Stimulated activated CD4-positive, alpha-beta T cell treated with anti-CD3 and anti-CD28 coated beads, Interleukin-4, amount 100 ng/mL, for 1 hour (primary cell): ENCODE measurements at places on chromosomes 1 and 21.

DNA sequence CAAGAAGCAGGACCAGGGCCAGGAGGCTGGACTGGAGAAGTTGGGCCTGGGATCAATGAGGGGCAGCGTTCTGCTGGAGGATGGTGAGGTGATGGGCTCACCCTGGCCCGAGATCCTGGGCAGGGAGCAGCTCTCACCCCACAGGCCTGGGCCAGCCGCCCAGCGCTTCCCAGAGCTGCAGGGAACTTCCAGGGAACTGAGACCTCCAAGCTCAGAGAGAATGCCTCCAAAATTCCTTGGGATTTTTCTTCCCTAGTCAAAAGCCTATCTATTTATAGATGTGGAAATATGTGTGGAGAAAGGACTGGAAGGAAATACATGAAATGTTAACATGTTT, 121.2 kb downstream of the SPSB1 start:
- DNase-seq, result no peak

- peak; percentile 31 for DNase-seq
Measured at GRCh38 chr21:42460391-42461184, 35.4 kb downstream of the RSPH1 start.

DNA sequence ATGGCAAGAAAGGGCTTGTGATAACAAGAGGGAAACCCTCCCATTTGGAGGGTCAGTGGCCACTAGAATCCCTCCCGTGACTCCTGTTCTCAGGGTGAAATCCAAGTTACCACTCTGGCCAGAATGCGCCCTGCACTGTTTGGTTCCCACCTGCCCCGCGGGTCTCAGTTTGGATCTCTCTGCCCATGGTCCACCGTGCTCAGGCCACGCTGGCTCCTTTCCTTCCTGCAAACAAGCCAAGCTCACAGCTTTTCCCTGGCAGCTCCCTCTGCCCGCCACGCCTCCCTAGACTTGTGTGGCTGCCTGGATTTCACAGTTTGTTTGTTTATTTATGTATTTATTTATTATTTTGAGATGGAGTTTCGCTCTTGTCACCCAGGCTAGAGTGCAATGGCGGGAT, 179.5 kb upstream of the VAMP3 start:
- no peak for DNase-seq

DNA sequence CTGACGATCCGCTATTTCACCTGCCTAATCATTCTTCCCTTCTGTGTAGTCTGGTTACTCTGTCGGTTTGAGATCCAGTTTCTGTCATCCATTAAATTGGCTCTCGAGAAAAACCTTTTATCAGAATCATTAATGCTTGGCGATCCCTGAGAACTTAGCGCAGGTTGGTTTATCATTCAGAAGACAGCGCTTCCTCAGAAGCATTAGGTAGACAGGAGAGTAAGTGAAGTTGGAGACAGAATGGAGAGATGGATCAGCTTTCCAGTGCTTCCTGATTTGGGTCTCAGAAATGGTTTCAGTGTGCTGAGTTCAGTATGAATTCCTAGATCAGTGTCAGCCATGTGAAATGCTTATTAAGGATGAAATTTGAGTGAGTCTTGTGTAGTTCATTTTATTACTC, 1.3 kb downstream of the USP1 start:
- no peak for DNase-seq

DNA sequence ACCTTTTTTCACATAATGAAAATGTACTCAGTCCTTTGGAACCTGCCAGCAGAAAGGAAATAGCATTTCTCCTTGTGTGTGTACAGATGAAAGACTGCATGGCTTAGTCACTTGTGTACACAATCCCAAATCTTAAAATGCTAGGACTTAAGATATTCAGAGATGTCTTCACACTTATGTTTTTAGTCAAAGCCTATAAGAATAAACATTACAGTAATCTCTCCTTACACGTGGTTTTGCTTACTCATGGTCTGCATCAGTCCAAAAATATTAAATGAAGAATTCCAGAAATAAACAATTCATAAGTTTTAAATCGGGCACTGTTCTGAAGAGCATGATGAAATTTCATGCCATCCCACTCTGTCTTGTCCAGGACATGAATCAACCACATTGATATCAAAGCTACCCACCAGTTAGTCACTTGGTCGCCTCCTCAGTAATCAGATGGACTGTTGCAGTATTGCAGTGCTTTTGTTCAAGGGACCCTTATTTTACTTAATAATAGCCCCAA, 75.7 kb upstream of the RRP15 start:
- DNase-seq, result no peak

- DNase-seq, result no peak
Measured at GRCh38 chr21:20260124-20260523, 738.1 kb upstream of the NCAM2 start.

- DNase-seq, result no peak
Measured at GRCh38 chr1:56045062-56045461, 534.3 kb downstream of the PLPP3 start.

DNA sequence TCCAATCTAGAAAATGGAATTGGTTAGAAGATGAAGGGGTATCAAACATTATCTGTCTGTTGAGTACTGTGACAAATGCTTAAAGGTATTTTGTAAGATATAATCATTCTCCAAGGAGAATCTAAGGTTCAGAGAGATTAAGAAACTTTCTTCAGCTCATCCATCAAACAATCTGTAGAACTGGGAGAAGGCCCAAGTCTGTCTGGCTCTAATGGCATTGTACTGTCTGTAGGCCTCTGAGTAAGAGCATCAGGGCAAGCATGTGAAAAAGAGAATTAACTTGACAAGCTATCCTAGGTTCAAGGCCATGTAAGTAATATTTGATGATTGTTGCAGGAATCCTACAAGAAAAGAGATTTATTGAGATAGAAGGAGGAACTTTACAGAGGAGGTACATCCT, 5.3 kb upstream of the FGGY start:
- no peak for DNase-seq

DNA sequence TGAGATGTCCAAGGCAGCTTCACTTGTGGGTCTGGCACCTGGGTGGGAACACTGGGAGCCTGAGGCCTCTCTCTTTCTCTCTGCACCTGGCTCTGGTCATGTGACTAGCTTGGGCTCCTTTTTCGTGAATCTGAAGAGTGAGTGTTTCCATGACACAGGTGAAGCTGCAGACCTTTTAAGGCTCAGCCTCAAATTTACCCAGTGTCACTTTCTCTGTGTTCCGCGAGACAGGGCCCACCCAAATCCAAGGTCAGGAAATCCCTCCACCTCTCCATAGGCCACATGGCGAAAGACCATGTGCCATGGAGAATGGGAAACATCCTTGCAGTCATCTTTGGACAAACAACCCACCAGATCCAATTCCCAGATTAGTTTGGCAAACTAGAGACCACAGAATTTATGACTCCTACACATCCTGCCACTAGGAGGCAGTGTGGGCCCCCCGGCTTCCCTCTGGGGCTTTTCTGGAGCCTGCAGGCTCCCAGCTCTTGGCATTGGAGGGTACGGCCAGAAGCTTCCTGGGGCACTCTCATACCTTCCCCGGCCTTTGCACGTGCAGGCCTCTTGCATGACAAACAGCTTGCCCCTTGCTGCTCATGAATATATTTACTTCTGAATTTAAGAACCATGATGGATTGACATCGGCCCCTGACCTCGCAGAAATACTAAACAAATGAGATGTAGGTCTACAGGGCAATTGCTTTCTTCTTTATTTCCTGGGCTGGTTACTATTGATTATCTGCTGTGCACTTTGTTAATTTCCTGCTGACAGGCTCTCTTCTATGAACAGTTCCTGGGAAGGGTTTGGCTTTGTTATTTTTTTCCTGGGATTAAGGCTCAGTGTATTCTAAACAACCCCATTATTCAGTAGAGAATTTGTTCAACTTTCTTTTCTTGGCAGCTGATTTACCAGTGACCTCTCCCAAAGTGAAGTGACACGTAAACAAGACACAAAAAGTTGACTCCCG, 180.7 kb downstream of the KAZN start:
- DNase-seq, result peak; percentile 18

- DNase-seq, result no peak
Measured at GRCh38 chr1:174744886-174745285, 254.9 kb upstream of the CACYBP start.

DNA sequence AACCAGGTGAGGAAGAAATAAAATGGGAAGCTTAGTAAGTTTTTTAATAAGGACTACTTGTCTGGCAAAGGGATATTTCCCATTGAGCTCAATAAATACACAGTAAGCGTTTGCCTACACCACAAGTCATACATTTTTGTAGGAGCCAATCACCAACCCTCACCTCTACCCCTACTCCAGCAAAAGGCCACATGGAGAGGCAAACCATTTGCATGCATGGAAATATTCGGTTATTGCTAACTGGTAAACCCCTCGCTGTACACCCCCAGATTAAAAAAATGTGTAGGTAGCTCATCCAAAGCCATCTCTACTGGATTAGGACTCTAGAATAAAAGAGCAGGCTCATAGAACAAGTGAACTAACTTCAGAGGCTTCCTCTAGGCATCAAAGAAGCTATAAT, 21.1 kb downstream of the PDPN start:
- no peak for DNase-seq

DNA sequence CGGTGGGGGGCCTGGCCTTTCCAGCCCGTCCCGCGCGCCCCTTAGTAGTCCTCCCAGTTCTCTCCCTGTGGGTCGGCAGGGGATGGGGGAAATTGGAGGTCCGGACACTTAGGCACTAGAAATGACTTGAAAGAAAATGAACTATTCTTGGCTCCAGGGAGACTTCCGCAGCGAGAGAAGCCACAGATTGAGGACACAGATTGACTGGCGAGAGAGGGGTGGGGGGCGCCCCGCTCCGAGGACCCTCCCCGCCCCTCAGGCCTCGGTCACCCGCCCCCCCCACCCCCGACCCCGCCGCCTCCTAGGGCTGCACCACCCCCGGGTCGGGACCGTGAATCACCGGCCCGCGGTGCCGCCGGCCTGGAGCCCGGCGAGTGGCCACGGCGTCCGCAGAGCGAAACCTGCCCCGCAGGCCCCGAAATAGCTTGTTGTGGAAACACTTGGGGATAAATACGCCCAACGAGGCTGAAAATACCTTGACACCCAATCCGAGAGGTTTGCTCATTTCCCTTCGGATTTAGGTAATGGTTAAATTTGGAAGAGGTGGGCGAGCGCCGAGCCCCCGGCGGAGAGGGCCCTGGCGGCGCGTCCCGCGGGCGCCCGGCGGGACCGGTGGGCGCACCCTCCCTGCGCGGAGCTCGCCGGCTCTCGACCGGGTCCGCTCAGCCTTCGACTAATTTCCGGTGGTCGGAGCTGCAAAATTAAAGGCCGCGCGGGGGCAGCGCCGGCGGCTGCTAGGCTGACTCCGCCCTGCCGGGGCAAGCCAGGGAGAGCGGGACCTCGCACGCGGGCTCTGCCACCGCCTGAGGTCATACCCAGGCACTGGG, at the start of gene GFI1:
Gene GFI1, minus strand, starts transcription at position 675 of the 827 bp plus-strand sequence. CDS start 3,438 bp downstream, outside the sequence.
- DNase-seq, result peak; percentile 73

GRCh38 chr1:61083013-61083806, 849 bp downstream of the NFIA start:
- peak; percentile 21 for DNase-seq

GRCh38 chr1:938088-938683, 14.5 kb downstream of the SAMD11 start:
- no peak for DNase-seq

DNA sequence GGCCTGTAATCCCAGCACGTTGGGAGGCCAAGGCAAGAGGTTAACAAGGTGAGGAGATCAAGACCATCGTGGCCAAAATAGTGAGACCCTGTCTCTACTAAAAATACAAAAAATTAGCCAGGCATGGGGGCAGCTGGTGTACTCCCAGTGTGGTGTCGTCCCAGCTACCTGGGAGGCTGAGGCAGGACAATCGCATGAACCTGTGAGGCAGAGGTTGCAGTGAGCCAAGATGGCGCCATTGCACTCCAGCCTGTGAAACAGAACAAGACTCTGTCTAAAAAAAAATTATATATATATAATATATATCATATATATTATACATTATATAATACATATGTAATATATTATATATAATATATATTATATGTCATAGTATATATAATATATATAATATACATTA, 249.2 kb upstream of the TPTE start:
- DNase-seq, result no peak

- no peak for DNase-seq
Measured at GRCh38 chr1:62370594-62370993, 51.4 kb upstream of the KANK4 start.

DNA sequence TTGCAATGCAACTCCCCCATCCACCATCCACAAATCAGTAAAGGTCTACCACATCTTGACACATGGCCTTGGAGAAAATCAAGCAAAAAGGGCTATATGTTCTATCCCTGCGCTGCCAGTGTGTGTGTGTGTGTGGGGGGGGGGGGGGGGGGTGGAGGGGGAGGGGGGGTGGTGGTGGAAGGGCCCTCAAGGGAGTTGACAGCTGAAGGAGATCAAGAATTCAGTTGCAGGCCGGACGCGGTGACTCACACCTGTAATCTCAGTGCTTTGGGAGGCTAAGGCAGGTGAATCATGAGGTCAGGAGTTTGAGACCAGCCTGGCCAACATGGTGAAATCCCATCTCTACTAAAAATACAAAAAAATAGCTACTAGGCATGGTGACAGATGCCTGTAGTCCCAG, 37.6 kb upstream of the CLIC4 start:
- no peak for DNase-seq

DNA sequence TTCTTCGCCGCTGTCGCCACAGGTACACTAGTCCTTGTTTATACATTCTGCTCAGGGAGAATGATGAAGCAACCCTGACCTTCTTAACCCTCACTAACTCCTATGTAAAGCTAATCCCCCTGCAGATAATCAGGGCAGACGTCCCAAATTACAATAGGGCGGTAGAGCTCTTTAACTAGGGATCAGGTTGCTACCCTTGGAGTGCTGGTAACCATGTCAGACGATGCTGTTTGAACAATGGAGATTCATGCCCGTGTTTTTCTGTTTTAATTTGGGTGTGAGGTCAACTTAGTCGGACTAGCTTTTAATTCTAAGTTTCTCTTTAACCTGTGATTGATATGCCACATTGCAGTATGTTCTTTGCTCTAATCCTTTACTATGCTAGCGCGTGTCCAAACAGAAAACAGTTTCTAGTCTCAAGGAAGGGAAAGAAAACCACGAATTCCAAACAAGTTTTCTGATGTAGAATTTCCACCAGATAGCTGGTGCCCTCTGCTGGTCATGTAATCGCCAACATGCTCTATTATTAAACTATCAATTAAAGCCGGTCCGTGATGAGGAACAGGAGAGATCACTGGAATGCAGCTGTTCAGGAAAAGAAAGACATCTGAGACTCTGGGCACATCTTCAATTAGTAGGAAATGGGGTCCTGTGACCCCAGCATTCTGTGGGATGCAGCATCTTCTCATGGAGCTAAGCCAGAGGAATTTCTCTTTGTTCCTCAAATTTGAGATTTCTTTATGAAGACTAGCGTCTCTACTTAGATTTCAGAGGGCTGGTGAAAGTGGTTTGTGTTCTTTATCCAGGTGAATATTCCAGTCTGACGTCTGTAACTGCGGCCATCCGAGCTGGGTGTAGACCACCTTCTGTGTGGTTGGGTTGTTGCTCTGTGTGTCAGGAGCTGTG, 18.3 kb upstream of the VAMP3 start:
- peak; percentile 35 for DNase-seq

GRCh38 chr1:246775531-246776385, 51.5 kb downstream of the SCCPDH start:
- no peak for DNase-seq

DNA sequence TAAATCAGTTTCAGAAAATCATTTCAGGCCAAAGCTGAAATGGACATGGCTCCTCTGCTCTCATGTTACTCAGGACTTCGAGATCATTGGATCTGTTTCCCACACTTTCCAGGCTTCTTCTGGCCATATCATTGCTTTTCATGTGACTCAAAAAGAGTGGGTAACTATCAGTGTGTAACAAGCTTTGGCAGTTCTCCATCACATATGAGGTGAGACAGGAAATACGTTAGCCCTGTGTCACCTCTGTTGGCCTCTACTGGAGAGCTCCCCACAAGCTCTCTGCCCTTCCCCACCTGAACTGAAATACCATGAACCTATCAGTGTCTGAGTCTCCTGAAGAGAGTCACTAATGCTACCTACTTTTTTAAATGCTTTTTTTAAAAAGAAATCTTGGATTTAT, 128.2 kb downstream of the LBR start:
- DNase-seq, result no peak
